NCI-H146 (cell line): ENCODE measurements at places on chromosomes 4 and X.

GRCh38 chr4:70110917-70111316 lies 43.1 kb upstream of the PRR27 start:
- no peak for DNase-seq

DNA sequence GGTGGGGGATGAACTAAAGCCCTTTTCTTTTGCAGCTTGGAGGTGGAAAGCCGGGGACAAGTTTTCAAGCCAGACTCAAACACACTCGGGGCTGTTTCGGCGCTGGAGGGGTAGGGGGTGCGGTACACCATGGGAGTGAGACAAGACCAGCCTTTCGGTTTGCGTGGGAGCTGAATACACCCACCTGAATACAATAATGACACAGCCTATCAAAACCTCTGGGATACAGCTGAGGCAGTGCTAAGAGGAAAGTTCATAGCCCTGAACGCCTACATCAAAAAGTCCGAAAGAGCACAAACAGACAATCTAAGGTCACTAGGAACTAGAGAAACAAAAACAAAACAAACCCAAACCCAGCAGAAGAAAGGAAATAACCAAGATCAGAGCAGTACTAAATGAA lies 163.3 kb downstream of the ATRX start:
- DNase-seq = no peak

- peak; percentile 95 for DNase-seq
Measured at GRCh38 chr4:37686373-37687193, at the start of gene RELL1. RELL1 (minus strand) TSS chr4:37686376; CDS start chr4:37686287, 89 bp downstream.

DNA sequence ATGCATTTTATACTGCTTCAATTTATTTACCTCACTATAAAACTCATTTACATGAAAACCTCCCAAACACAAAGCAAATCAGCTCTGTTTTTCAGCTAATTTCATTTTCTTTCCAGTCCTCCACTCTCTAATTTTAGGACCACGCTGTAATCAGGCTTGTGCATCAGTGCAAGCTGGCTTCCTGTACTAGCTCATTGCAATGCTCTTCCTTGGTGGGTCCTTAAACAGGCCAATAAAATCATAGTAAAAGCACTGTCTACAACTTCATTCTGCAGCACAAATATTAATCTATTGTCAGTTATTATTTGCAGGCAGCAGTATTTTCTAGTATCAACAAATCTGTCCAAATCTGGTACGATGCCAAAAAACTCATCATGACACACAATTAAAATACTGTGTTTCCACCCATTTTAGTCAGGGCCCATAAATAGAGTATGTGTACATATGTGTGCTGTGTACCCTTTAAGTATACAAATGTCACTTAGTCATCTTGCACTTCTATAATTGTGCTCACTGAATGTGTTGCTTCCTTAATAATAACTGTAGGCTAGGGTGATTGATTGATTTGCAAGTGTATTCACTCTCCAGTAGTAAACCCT lies 178.2 kb upstream of the HCCS start:
- no peak for DNase-seq

DNA sequence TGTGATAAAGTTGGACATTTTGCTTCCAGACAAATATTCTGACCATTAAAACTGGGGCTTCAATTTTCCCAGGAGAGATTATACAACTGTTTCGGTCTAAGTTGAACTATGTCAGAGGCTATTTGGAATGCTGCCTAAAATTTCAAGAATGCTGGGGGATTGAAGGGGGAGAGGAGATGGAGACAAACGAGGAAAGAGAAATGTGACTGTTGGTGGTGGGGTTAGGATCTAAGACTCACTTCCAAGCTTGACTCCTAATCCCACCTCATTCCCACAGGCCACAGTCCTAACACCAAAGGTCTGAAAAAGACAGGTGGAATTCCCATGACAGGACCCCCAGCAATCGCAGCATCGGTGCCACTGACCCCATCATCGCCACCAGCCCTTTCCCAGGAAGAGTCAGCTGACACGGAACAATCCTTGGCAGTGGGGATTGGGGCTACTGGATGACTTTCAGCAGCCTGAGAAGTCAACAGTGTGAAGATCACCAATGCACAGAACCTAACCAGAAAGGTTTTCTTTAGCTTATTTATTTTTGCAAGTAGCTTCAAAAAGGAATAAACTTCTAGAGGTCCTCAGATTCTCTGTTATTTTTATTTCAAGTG lies 74.0 kb upstream of the PRSS48 start:
- no peak for DNase-seq
